ENCODE measurements at places on chromosomes 13 and 19.

GRCh38 chr19:40163541-40164129, 27.6 kb upstream of the MAP3K10 start:
- no peak for DNase-seq

DNA sequence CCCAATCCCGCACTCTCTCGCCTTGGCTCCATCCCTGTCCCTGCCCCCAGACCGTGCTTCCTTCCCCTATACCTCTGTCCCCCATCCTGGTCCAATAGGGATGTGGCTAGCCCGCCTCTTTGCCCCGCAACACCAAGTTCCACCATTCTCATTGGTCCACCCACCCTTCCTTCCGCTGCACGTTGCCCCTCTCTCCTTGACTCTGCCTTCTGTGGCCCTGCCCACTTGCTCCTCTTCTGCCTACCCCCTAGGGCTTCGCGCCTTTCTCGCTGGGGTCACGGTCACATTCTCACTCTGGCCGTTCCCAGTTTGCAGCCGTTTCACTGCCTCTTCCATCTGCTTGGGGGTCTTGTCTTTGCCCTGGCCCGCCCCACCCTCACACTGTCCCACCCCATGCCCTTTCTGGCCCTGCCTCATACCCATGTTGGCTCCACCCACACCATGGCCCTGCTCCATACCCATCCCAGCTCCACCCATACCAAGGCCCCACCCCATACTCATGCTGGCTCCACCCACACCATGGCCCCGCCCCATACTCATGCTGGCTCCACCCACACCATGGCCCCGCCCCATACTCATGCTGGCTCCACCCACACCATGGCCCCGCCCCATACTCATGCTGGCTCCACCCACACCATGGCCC, 4.5 kb upstream of the ARHGAP45 start:
- no peak for DNase-seq

DNA sequence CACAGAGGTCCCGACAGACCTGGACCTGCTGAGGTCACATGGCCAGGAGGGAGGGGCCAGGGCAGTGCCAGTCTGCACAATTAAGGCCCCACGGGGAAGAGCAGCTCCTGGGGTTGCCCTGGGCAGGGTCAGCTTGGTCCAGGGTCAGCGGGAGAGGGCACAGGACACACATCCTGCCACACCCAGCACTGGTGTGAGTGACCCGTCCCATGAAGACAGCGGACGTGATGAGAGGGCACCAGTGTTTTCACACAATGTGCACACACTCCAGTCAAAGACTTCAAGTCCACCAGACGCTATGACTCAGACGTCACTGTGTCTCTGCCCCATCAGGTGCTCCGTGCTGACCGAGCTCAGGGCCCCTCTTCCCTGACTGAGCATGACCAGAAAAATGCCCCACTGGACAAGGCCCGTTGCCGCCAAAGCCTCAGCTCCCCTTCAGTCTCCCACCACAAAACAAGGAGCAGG, 4.2 kb downstream of the TMEM259 start:
- DNase-seq, result no peak

GRCh38 chr13:65613004-65613403, 1617.1 kb downstream of the PCDH9 start:
- DNase-seq, result no peak

GRCh38 chr13:86082121-86082520, 282.9 kb upstream of the SLITRK6 start:
- no peak for DNase-seq

- no peak for DNase-seq
Observed at GRCh38 chr13:73672492-73672891, 461.7 kb downstream of the KLF12 start.

DNA sequence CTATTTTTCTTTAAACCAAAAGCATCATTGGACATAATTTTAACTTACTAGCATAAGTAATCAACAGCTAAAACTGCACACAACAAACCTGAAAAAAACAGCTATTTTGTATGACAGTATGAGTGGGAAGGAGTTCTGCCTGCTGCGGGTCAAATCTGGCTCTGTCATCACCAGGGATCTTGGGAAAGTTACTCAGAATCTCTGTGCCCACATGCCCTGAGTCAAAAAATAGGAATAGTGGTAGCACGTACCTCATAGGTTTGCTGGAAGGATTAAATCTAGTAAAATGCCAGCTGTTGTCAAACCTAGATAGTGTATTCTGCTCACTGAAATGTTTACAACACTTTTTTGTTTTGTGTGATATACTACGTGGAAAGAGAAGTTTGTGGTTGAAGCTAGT, 1.1 kb downstream of the CLN5 start:
- DNase-seq, result no peak

- no peak for DNase-seq
Observed at GRCh38 chr13:91187522-91187921, 160.0 kb upstream of the MIR17HG start.

DNA sequence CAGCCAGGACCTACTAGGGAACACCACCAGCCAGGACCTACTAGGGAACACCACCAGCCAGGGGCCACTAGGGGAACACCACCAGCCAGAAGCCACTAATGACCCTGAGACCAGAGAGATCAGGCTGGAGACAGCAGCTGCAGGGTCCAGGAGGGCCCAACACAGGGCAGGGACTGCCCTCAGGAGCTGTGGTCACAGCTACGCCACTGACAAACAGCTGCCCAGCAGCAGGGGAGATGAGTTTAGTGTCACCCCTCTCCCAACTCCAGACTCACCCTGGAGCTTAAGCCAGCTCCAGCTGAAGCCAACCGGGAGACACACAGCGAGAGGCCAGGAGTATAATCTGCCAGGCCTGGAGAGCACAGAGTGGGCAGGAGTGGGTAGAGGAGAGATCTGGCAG, 25.7 kb downstream of the TUBGCP3 start:
- DNase-seq, result no peak

DNA sequence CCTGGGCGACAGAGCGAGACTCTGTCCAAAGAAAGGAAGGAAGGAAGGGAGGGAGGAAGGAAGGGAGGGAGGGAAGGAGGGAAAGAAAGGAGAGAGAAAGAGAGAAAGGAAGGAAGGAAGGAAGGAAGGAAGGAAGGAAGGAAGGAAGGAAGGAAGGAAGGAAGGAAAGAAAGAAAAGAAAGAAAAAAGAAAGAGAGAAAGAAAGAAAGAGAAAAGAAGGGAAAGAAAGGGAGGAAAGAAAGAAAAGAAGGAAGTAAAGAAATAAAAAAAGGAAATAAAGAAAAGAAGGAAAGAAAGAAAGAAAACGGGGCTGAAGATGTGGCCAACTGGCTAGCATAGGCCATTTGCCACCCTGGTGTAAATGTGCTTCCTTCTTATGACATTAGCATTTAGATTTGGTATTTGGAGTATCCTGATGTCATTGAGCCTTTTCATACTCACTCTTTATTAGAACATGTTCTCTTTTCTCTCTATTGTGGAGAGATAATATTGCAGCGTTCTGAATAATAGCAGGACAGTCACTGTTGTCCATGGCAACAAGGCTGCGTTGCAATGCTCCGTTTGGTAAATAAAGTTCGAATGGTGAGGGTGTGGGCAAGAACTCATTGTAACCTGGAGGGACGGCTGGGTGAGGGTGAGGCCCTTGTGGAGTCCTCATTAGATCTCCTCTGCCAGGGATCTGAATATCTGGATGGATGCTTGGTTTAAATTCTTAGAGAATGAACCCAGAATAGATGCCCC, 173.9 kb upstream of the UBL3 start:
- DNase-seq, result no peak

GRCh38 chr13:47213047-47213446, 316.2 kb upstream of the HTR2A start:
- DNase-seq, result no peak

- no peak for DNase-seq
Observed at GRCh38 chr13:106786006-106786563, 218.1 kb upstream of the ARGLU1 start.

DNA sequence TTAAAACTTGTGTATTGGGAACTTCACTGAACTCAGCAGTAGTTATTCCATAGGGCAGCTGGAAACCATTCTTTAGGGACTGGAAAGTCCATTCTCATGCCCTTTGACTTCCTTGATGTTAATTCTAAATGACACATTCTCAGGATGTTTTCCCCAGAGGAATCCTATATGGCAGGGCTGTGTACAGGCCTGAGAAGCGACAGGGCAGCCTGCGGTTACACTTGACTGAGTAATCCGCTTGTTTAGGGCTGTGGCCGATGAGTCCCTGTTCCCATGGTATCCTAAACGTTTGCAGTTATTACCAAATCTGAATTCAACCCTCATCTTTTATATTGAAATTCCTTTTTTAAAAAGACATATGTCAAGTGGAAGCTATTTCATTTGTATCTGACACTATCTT, 83.5 kb downstream of the COL4A2 start:
- no peak for DNase-seq

- DNase-seq, result no peak
Observed at GRCh38 chr13:113763254-113763653, 4.2 kb downstream of the TMEM255B start.

DNA sequence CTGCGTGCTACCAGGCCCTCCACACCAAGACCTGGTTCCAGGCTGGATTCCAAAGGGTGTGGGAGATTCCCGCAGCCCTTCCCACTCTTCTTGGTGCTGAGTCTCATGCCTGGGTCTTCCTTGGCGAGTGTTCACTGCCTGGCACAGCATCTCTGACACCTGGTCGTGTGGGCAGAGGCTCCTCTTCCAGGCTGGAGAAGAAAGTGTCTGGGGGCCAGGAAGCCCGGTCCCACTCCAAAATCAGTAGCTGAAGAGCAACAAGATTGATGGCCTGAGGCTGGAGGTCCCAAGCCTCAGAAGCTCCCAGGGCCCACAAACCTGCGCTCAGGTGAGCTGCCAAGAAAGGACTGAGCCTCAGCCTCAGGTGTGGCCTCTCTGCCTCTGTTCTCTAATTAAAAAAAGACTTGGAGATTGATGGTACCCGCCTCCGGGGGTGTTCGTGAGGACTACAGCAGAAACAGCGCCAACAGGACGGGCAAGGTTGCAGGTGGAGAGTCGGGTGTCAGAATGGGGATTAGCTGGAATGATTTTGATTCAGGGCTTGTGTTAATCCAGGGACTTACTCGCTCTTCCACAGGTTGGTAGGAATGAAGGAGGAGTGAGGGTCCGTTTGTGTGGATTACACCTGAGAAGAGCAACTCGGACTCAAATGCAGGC, 217.5 kb downstream of the TEX29 start:
- no peak for DNase-seq

DNA sequence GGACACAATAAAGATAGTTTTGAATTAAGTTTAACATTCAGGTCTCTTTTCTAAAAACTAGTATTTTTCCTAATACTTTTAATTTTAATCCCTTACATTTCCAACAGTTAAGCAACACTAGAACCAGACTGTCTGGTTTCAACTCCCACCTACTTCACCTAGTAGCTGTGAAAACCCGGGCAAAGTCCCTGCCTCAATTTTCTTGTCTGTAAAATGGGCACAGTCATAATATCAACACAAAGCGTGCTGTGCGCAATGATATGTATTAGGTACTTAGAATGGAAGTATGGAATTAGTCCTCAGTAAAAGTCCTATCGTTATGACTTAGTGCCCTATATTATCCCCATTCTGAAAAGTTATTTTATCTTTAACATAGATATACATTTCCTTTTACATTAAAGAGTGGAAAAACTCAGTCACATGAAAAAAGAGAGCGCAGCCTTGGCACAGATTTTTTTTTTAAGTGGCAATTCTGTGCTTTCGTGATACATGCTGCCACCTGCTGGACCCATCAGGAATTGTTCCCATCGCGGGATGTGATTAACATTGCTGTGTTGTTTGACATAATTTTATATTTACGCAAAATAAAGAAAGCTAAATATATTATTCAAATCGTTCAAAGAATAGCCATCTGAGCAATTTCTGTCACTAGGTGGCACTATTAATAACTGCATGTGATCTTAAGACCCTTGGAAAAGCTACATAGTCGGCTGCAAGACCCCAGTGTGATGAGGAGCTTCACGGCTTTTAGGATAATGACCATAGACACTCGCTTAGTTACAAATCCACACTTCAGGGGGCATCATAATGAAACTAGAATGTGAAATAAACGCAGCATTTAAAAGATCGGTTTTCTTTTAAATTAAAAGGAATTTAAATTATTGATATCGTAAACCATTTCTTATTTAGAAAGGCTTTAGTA, 59.9 kb downstream of the LIG4 start:
- DNase-seq, result peak; percentile 7

- no peak for DNase-seq
Observed at GRCh38 chr19:15264061-15264932, 32.0 kb upstream of the EPHX3 start.

DNA sequence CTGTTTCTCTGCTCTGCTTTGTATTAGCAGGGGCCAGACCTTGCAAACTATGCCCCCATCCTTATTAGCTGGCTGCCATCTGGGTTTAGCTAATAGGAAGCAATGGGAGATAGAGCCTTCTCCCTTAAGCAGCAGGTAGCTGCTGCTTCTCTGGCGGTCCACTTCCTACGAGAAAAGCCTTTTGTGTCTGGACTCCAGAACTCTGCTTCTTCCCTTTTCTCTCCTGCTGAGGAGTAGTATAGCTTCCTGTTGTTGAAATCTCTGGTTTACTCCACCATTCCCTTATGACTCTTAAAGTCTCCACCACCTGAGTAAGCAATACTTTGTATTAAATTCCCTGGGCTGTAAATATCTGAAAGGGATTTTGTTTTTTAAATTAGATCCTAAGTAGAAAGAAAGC, 147.1 kb downstream of the DNAJC15 start:
- no peak for DNase-seq

DNA sequence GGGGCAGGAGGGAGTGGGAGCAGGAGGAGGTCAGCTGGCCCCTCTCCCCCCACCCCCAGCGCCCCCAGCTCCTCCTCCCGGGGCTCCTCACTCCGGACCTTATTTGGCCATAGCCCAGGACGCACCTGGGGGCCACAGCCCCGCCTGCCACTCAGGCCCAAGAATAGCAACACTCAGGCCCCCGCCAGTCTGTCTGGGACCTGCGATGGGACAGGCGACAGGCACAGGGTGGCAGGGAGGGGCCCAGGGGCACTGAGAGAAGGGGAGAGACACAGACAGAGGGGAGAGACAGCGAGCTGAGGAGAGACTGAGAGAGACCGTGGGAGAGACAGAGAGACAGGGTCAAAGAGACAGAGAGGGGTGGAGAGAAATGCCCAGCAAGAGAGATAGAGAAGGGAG, 10.2 kb downstream of the JOSD2 start:
- DNase-seq, result no peak

DNA sequence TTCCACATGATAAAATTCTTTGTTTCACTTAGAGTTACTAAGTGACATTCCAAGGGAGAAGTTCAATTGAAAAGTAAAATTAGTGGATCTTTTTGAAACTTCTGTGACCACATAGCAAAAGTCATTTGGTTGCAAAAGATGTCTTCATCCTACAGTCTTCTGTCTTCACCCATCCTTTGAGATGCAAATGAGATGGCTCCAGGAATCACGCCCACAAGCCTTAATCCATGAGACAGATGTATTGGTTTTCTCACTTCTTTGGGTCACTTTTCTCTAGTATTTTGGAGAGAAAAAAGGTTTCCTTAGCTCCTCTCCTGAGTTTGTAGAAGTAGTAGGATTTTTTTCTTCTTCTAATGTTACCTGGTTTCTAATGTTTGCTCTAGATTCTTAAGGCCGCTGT, 259.5 kb upstream of the SLC10A2 start:
- no peak for DNase-seq

GRCh38 chr13:98819382-98820010, 67.0 kb upstream of the SLC15A1 start:
- no peak for DNase-seq

Measured in GM18507 (cell line).